ENCODE measurements at places on chromosomes 4 and X.

DNA sequence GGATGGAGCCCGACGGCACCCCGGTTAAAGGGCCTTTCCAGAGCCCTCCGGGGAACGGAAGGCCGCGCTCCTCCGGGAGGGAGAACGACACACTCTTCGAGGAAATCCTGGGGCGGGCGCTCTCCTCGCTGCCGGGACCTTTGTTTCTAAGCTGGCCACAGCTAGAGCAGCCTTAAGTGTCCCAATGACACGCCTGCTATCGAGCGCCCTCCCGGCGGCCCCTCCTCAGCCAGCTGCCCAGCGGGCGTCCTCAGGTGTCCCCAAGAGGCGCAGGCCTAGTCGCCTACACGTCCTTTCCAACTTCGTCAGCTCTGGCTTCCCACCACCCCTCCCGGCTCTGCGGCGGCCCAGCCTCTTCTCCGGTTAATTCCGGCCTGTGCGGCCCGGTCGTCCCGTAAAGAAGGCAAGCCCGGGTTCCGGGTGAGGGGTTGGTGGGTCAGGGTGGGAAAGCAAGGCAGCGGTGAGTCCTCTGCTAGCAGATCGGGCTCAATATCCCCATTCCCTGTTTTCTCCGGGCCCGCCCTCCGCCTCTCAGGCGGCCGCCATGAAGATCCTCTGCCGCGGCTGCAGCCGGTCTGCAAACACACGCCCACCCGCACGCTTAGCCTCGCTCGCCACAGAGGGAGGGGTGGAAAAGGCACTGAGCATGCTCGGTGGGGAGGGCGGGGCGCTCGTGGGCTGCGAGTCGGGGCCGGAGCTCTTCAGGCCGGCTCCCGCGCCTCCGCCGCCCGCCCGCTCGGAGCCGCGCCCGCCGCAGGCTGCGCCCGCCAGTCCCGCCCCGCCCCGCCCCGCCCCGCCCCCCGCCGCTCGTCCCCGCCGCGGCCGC is at the start of gene RAP1GDS1:
Gene RAP1GDS1 (plus strand): TSS at position 806 of the 826 bp plus-strand sequence. CDS start 182 bp downstream, outside the sequence.
- peak; percentile 97 for DNase-seq

GRCh38 chr4:102734116-102734515 is 26.7 kb downstream of the MANBA start:
- no peak for DNase-seq

DNA sequence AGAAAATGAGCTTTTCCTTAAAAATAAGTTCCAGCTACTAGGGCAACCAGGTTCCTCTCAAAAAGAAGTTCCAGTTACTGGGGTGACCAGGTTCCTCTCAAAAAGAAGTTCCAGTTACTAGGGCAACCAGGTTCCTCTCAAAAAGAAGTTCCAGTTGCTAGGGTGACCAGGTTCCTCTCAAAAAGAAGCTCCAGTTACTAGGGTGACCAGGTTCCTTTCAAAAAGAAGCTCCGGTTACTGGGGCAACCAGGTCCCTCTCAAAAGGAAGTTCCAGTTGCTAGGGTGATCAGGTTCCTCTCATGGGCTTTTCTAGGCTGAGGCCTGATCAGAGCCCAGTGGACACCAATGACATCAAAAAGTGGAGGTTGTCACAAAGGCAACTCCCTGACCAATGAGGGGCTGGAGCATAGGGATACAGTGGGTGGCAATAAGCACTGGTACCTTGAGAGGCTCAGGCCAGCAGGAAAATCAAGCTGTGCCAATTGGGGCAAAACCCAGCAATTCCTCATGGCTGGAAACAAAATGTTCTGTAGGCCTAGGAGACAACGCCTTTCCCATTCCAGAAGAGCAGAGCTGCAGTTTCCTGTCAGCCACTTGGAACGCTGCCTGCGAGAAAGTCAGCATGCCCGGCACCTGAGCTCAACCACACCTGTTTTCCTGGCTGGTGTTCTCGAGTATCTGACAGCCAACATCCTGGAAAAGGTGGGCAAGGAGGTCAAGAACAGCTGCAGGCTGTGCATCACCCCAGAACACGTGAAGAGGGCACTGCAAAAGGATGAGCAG is 12.3 kb upstream of the SYTL5 start:
- DNase-seq = peak; percentile 78

GRCh38 chr4:100708776-100709175 is 191.0 kb upstream of the EMCN start:
- DNase-seq = no peak

DNA sequence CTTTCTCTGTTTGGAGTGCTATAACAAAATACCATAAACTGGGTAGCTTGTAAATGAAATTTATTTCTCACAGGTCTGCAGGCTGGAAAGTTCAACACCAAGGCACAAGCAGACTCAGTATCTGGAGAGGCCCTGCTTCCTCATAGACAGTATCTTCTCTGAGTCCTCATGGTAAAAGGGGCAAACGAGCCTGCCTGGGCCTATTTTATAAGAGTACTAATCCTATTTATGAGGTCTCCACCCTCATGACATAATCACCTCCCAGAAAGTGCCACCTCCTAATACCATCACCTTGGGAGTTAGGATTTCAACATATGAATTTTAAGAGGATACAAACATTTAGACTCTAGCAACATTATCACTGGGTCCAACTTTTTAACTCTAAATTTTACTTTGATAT is 200.3 kb downstream of the STPG2 start:
- DNase-seq = no peak

GRCh38 chr4:94306713-94307112 is 35.9 kb downstream of the HPGDS start:
- no peak for DNase-seq

DNA sequence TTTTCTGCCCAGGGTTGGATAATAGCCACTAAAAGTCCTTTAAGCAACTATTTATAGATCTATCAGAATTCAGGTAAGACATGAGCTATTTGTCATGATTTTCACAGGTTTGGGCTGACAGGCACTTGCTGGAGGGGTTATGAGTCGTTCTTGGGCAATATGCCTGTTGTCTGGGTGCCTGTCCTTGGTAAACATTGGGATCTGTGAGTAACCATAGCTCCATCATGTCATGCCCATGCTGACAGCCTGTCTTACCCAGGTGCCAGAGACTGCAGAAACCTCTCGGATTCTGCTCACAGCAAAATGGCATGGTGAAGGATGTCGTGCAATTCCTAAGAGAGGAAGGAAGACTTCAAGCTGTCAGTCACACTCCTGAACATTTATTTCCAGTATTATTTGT is 116.0 kb upstream of the PUDP start:
- DNase-seq = no peak

GRCh38 chrX:10759141-10759799 is 138.9 kb upstream of the MID1 start:
- DNase-seq = no peak

DNA sequence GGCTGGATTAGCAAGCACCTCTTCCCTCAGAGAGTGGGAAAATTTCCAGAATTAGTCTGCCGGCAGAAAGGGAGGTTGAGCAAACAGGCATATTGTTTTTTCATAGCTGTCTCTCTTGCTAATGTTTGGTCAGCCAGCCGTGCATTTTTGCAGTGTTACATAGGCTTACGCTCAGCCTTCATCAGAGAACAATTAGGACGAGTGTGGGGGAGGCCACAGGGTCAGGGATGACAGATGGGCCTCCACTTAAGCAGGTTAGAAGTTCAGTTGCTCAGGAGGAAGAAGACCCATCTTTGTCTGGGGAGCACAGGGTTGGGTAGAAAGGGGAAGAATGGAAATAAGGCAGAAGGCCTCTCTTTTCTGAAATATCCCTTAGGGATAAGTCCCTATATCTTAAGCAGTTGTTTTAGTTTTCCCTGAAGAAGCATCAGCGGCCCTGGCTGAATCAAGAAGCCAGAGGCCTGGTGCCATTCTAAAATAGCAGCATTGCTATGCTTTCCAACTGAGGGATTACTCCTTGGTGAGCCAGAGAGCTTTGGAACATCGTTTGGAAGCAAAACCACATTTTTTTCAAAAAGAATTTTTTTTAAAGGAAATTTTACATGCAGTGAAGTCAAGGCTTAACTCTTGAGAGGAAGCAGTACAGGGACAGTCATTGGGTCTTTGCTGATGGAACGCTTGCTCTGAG is 118.8 kb downstream of the SMIM20 start:
- peak; percentile 37 for DNase-seq

GRCh38 chr4:2811830-2812611 is 19.1 kb downstream of the SH3BP2 start:
- DNase-seq = peak; percentile 43

DNA sequence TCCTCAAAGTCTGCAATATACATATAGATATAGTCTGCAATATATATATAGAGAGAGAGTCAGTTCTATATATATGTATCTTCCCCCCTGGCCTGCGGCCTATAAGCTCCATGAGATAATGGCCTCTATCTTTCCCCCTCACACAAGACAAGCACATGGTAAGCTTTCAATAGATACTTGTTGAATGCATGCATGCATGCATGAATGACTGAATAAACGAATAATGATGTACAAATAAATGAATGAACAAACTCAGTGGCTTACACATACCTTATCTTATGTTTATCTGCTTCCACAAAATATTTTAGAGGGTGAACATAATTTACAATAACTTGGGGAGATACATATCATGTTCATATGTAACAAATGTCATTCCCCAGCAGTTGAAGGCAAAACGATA is 6.3 kb upstream of the GPM6A start:
- DNase-seq = no peak

GRCh38 chr4:1728061-1728980 is 7.0 kb downstream of the TACC3 start:
- peak; percentile 27 for DNase-seq

Data from thyroid gland (tissue), 4 donors.